Stimulated activated CD4-positive, alpha-beta T cell treated with anti-CD3 and anti-CD28 coated beads, TNF-alpha, amount 100 ng/mL, for 1 hour (primary cell): ENCODE measurements at places on chromosomes 3 and 15.

GRCh38 chr15:32982001-32982400, 212.5 kb downstream of the FMN1 start:
- no peak for DNase-seq

- no peak for DNase-seq
Observed at GRCh38 chr3:191568206-191568605, 107.2 kb downstream of the PYDC2 start.

DNA sequence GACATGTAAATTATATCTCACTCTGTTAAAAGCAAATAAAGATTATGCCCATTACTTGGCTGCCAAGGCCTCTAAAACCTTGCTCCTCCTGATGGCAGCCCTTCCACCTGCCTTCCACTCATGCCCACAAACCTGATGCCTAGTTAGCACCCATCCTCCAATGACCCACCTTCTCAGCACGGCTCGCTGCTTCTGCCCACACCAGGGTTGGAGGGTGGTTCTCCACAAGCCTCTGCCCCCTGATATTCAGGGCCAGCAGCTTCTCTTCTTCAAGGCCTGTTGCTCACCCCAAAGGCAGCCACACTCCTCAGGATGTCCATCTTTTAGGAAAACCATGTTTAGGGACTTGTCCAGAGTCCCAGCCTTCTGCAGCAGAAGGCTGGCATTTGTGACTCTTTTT, 263.4 kb upstream of the TLE3 start:
- DNase-seq: no peak

GRCh38 chr3:112127522-112128494, 5.2 kb downstream of the GCSAM start:
- no peak for DNase-seq

DNA sequence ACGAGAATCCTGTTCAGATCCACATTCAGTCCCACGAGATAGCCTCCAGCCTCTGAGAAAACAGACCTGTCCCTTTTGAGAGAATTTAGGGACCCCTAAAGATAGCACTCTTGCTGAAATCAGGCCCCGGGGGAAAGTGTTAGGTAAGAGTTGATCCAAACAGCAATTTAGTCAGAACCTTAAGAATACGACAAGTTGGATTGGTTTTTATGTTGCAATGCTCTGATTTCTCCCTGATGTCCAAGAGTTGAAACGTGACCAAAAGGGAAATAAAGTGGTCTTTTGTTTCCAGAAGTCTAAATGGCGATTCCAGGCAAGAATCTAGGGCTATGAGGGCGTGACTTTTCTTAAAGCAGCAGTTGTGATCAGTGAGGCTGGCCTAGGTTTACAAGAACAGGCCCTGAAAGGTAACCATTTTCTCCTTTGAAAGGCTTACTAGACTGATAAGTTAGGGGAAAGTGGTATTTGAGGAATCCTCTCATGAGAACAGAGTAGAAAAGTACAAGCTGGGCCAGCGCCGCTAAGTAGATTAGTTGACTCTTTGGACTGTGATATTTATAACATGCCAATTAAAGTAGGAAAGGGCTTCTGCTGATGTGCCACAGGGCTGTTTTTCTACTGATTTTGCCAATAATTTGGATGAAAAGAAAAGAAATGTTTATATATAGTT, 4.9 kb downstream of the MAN2A2 start:
- DNase-seq: no peak
